ENCODE measurements at places on chromosomes 1 and 21.
A peak's percentile ranks its signal among the peaks of the same experiment; 100 is the strongest.

- H3K4me3 ChIP-seq: no peak overlapping the region
- no peaks in the 10 kb centered on the region for H3K27me3 ChIP-seq
- DNase-seq: peak; percentile 19
- H3K27ac ChIP-seq: no peak overlapping the region
Measured at GRCh38 chr21:18499761-18500376, 96.3 kb upstream of the TMPRSS15 start.

GRCh38 chr1:197683895-197684553 lies 91.3 kb downstream of the DENND1B start:
- peaks cover 21% of the 10 kb centered on the region for H3K36me3 ChIP-seq
- H3K4me3 ChIP-seq: no peak overlapping the region
- peaks cover 12% of the 10 kb centered on the region for H3K4me1 ChIP-seq
- no peak for DNase-seq
- no peak overlapping the region for H3K27ac ChIP-seq

- no peak overlapping the region for H3K27ac ChIP-seq
- no peaks in the 10 kb centered on the region for H3K36me3 ChIP-seq
- H3K27me3 ChIP-seq: peaks cover 10% of the 10 kb centered on the region
Measured at GRCh38 chr1:119466445-119466844, 40.6 kb upstream of the HSD3B1 start.

DNA sequence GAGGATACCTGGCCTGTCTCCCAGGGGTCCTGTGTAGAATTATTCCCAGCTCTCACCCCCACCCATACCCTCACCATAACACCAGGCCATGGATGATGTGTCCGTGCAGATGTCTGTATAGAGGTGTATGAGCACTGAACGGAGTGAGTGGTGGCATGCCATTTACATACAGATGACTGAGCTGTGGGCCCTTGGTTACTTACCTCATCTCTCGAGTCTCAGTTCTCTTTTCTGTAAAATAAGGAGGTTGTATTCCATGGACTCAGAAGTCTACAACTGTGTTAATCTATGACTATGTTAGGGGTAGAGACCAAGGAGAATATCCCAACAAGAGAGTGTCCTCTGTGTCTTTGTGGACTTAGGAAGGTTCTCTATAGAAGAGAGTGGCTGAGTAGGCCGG lies 65.6 kb upstream of the CD1D start:
- peaks cover 6% of the 10 kb centered on the region for H3K27me3 ChIP-seq
- H3K36me3 ChIP-seq: peaks cover 1% of the 10 kb centered on the region
- DNase-seq: no peak
- H3K27ac ChIP-seq: peak overlapping the region; percentile 21
- H3K4me3 ChIP-seq: no peak overlapping the region

DNA sequence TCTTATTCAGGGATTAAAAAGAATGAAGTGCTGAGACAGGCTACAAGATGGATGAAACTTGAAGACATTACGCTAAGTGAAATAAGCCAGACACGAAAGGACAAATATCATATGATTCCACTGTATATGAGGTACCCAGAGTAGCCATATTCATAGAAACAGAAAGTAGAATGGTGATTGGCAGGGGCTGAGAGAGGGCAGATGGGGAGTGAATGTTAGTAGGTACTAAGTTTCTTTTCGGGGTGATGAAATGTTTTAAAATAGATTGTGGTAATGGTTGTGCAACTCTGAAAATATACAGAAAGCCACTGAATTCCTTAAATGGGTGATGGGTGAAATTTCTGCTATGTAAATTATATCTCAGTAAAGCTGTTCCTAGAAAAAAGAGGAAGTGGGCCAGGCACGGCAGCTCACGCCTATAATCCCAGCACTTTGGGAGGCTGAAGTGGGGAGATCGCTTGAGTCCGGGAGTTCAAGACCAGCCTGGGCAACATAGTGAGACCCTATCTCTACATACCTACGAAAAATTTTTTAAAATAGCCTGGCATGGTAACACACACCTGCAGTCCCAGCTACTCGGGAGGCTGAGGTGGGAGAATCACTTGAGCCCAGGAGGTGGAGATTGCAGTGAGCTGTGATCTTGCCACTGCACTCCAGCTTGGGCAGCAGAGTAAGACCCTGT lies 15.9 kb downstream of the SLC27A3 start:
- no peaks in the 10 kb centered on the region for H3K36me3 ChIP-seq
- H3K27me3 ChIP-seq: no peaks in the 10 kb centered on the region
- H3K4me1 ChIP-seq: peaks cover 20% of the 10 kb centered on the region
- peak overlapping the region; percentile 94 for H3K27ac ChIP-seq

DNA sequence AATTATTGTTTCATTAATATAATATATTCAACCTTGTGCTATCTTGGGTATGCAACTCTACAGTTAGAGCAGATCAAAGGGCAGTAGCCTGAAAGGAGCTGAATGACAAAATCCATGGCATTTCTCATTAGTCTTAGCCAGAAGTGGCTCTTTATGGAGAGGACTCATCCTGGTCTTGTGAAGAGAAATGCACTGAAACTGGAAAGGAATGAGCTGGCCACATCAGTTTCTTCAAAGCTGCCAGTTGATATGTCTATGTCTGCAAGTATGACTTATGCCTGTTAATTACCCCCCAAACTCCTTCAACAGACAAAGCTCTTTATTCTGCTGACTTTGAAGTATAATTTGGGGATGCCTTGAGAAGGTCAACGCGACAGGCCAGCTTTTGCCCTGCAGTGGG lies 119.0 kb upstream of the UBE2U start:
- no peaks in the 10 kb centered on the region for H3K4me1 ChIP-seq
- no peak overlapping the region for H3K4me3 ChIP-seq
- H3K27ac ChIP-seq: no peak overlapping the region
- no peaks in the 10 kb centered on the region for H3K27me3 ChIP-seq
- no peaks in the 10 kb centered on the region for H3K36me3 ChIP-seq
- no peak for DNase-seq

DNA sequence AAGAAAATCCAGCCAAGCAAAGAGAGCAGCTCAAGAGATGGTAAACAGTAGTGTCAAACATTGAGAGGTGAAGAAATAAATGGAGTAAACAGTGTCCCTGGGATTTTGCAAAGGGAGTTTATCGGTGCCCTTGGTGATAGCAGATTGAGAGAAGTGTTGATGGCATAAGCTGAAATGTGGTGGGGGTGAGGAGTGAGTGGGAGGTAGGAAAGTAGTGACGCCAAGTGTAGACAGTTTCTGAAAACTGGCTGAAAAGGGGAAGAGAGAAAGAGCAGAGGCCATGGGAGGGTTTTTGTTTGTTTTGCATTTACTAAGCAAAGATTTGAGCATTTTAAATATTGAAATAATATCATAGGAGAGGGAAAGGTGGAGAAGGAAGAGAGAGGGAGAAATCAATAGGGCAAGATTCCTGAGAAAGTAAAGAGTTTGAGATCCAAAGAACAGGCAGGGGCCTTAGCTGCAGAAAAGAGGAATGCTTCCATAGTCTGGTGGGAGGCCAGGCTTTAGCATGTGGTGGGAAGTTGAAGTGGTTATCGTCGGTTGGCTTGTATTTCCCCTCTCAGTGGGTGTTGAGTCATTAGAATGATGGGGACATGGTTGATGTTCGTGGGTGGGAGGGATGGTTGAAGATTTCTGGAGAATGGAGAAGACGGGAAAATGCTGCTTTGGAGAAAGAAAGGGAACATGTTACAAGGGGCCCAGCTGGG lies 26.8 kb upstream of the RASAL2 start:
- H3K4me3 ChIP-seq: no peak overlapping the region
- peaks cover 10% of the 10 kb centered on the region for H3K4me1 ChIP-seq
- no peak for DNase-seq
- no peak overlapping the region for H3K27ac ChIP-seq

GRCh38 chr1:83715550-83715949 lies 283.4 kb downstream of the TTLL7 start:
- no peaks in the 10 kb centered on the region for H3K4me1 ChIP-seq
- no peak for DNase-seq
- no peaks in the 10 kb centered on the region for H3K36me3 ChIP-seq
- H3K27me3 ChIP-seq: peaks cover 4% of the 10 kb centered on the region
- no peak overlapping the region for H3K4me3 ChIP-seq
- no peak overlapping the region for H3K27ac ChIP-seq

GRCh38 chr1:50529510-50529909 lies 106.3 kb upstream of the DMRTA2 start:
- H3K27ac ChIP-seq: no peak overlapping the region
- H3K4me3 ChIP-seq: no peak overlapping the region
- H3K4me1 ChIP-seq: no peaks in the 10 kb centered on the region

DNA sequence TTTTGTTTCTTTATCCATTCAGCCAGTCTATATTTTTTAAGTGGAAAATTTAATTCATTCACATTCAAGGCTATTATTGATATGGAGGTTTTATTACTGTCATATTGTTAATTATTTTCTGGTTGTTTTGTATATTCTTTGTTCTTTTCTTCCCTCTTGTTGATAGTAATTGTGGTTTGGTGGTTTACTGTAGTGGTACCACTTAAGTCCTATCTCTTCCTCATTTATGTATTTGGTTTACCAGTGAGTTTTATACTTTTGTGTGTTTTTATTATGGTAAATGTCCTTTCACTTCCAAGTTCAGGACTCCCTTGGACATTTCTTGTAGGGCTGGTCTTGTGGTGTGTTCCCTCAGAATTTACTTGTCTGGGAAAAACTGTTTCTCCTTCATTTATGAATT lies 28.1 kb upstream of the PM20D1 start:
- peaks cover 2% of the 10 kb centered on the region for H3K36me3 ChIP-seq
- no peak overlapping the region for H3K4me3 ChIP-seq
- H3K27ac ChIP-seq: no peak overlapping the region
- no peaks in the 10 kb centered on the region for H3K4me1 ChIP-seq
- DNase-seq: no peak
- peaks cover 2% of the 10 kb centered on the region for H3K27me3 ChIP-seq

- no peaks in the 10 kb centered on the region for H3K4me1 ChIP-seq
- no peak overlapping the region for H3K4me3 ChIP-seq
- no peaks in the 10 kb centered on the region for H3K27me3 ChIP-seq
- DNase-seq: no peak
- H3K36me3 ChIP-seq: no peaks in the 10 kb centered on the region
Measured at GRCh38 chr1:221663321-221663720, 78.6 kb downstream of the DUSP10 start.

DNA sequence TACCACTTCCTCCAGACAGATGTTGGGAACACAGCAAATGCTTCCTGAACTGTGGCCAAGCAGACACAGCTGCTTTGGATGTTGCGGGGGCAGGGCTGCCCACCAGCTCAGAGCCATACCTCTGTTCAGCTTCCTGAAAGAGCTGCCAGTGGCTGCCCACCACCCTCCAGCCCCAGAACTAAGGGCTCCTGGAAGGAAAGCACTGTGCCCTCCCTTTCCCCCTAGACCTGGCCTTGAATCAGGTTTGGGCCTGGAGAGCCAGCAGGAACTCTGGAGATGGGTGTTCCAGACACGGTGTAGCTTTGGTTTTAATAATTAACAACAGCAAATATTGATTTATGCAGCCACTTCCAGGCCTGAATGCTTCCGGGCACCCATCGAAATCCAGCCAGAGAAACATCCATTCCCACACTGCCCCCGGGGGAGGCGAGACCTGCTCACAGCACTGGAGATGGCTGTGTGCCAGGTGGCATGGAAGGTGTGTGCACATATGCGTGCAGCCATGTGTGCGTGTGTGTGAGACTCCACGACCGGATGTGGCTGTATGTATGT lies 45.7 kb downstream of the RAP1GAP start:
- no peak overlapping the region for H3K27ac ChIP-seq
- H3K36me3 ChIP-seq: no peaks in the 10 kb centered on the region
- H3K27me3 ChIP-seq: peaks cover 24% of the 10 kb centered on the region
- DNase-seq: no peak
- H3K4me3 ChIP-seq: peak overlapping the region; percentile 80
- H3K4me1 ChIP-seq: peaks cover 2% of the 10 kb centered on the region

DNA sequence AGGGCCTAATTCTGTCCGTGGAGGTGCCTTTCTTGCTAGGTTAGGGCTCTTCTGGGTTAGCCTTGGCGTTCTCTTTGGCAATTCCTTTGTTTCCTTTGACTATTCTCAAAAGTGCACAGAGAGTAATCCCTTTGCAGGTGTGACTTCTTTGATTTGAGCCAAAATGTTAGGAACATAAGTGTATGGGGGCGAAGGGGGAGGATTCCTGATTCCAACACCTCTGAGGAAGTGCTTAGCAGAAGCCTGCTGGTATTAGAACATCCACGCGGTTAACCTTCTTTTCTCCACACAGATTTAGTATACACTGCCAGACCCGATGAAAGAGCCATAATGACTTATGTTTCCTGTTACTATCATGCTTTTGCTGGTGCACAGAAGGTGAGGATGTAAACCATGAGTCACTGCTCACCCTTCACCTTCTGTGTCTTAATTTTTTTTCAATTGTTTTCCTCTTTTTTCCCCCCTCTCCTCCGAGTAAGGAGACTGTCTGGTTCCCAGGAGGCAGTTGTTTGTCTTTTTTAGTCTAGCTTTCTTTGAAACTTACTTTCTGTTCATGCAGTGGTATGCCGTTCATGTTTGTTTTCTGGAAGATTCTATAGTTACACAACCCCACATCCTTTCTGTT lies 48.0 kb downstream of the ACTN2 start:
- peaks cover 6% of the 10 kb centered on the region for H3K27me3 ChIP-seq
- no peak for DNase-seq
- no peak overlapping the region for H3K27ac ChIP-seq
- no peak overlapping the region for H3K4me3 ChIP-seq
- H3K36me3 ChIP-seq: no peaks in the 10 kb centered on the region

DNA sequence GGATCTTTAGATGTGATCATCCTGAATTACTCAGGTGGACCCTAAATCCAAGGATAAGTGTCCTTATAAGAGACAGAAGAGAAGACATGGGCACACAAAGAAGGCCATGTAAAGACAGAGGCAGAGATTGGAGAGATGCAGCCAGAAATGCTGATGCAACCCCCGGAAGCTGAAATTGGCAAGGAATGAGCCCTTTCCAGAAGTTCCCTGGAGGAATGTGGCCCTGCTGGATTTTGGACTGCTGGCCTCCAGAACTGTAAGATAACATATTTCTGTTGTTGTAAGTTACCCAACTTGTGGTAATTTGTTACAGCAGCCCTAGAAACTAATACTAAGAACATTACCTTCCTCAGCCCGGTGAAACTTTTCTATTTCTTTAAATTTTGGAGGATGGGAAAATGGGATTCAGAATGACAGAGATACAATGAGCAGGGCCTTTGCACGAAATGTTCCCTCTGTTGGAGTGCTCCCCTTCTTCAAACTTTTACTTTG lies 11.2 kb upstream of the PLPP3 start:
- H3K4me3 ChIP-seq: no peak overlapping the region
- H3K36me3 ChIP-seq: no peaks in the 10 kb centered on the region
- H3K4me1 ChIP-seq: no peaks in the 10 kb centered on the region
- peaks cover 3% of the 10 kb centered on the region for H3K27me3 ChIP-seq

- peaks cover 25% of the 10 kb centered on the region for H3K4me1 ChIP-seq
- no peaks in the 10 kb centered on the region for H3K27me3 ChIP-seq
- peak; percentile 71 for DNase-seq
- H3K27ac ChIP-seq: peak within 1 kb of the TSS; percentile 84
- no peaks in the 10 kb centered on the region for H3K36me3 ChIP-seq
Measured at GRCh38 chr1:246506674-246507481, at the start of gene SMYD3. Gene SMYD3 (minus strand): TSS chr1:246507279.

Measured in memory B cell (primary cell).